ENCODE measurements at places on chromosomes 7 and 10.
A peak's percentile ranks its signal among the peaks of the same experiment; 100 is the strongest.

DNA sequence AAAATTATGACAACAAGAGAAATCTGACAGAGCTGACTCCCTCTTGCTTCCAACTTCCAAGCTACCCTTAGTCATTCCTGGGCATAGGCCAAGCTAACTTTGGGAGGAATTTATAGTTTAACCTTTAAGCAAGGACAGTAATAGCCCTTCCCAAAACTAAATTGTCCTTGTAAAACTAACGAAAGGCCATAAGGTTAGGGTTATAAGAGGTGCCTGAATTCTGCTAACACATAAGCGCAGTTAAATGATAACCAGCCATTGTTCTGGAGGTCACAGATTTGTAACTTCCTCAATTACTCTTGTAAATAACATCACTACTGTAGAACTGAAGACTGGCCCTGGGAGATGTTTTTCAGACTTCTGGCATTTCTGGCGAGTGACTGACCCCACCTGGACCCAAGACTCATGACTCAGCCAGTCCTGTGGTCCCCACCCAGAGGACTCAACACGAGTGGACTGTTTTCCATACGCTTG lies 481.2 kb downstream of the KCNMA1 start:
- peak; percentile 27 for DNase-seq

DNA sequence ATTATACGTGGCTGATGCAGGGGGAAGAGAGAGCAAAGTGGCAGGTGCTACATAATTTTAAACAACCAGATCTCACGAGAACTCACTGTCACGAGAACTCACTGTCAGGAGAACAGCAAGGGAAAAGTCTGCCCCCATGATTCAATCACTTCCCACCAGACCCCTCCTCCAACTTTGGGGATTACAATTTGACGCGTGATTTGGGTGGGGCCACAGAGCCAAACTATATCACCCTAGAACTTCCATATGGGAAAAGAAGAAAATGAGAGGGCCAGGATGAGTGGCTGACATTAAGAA lies 15.8 kb downstream of the EZH2 start:
- no peak for DNase-seq

- no peak for DNase-seq
Observed at GRCh38 chr7:47791682-47792081, 156.6 kb downstream of the PKD1L1 start.

DNA sequence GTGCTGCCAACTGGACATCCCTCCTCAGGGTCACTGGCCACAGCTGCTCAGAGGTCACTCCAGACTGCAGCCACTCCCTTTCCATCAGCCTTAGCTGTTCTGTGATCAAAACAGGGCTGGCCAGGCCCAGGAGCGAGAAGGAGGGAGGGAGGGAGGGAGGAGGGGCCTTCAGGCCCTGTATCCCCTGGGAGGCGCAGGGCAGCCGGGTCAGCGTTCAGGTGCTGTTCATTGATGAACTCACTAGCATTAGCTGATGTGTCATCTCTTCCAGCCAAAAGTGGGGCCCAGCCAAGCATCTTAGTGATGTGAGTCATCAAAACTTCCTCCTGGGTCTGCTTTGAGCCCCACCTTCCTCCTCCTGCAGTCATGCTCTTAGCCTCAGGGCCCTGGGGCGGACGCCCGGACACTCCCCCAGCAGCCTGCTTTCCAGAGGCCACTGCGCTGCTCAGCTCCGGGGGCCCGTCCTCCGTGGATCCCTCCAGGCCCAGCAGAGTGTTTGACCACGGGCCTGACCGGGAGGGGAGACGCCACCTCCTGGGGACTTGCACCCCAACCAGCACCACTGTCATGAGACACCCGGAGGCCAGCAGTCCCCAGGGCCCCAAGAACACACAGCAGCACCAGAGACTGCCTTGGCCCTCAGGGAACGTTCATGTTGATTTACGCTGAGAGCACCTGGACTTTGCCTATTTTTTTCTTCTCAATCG lies 149.2 kb downstream of the PRKAG2 start:
- DNase-seq, result peak; percentile 98

GRCh38 chr7:12391922-12392615 lies 11.6 kb downstream of the VWDE start:
- DNase-seq, result no peak

DNA sequence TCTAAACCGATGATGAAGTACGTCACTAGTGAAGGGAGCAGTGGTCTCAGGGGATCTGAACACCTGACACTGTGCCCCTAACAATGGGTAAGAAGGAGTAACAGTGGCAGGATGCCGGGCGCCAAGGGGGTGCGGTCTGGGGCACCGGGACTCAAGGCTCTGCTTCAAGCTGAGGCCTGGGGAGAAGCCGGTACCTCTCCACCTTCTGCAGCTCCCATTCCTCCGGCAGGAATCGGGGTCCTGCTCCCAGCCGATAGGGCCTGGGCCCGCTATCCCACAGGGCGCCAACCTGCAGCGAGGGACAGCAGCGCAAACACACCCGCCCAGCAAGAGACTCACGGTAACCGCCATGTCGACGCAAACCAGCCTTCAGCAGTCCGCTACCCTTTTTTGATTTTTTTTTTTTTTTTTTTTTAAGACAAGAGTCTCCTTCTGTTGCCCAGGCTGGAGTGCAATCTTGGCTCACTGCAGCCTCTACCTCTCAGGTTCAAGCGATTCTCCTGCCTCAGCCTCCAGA lies 8.8 kb upstream of the CHST12 start:
- no peak for DNase-seq

- no peak for DNase-seq
Observed at GRCh38 chr7:95546647-95547046, 49.7 kb downstream of the PDK4 start.

DNA sequence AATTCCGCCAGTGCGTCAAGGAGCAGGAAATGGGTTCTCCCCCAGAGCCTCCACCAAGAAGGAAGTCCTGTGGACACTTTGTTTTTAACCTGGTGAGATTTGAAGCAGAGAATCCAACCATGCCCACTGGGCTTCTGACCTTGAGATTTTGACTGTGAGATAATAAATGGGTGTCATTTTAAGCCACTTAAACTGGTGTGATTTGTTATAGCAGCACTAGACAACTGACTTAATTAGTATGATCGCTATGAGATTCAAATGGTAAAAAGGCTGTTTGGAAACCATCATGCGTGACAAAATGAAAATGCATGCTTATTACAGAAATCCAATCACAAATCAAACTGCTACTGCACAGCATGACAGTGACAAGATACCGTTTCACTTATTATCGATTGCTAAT lies 98.0 kb downstream of the ADAM12 start:
- DNase-seq, result no peak

DNA sequence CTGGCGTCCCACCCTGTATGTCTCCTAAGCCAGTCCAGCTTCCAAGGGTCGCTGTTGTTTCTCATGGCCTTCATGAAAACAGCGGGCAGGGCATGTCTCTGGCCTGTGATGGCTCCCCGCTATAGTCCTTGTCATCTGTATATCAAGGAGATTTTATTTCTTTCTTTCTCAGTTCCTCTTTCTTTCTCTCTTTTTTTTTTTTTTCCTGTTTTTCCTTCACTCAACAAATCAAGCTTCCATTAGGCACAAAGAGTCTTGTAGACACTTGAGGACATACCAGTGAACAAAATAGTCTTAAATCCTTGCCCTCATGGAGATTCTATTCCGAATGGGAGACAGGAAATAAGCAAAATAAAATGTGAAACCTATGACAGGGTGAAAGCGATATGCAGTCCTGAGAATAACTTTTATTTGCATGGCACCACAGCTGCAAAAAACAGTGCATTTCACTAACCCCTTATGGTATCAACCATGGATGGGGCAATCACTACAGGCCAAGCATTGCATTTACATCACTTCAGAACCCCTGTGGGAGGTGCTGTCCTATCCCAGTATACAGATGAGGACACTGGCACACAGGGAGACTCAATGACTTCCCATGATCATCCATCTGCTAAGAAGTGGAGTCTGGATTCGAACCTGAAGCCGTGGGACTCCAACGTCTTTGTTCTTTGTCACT lies 50.7 kb downstream of the SYPL1 start:
- DNase-seq, result no peak

DNA sequence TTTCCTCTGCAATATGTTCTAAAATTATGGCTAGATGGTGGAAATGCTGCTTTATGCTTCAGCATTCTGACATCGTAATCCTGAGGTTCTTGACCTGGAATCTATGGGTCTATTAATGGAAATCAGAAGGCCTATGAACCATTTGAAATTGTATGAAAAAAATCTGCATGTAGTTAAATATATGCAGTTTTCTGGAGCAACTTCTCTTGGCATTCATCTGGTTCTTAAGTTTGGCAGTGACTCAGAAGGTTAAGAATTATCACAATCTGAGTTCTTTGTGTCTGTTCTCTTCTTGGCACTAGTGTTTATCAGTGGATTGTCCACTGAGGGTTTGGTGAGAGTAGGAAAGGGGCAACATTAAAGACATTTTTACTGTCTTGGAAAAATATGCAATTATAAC lies 71.1 kb upstream of the FZD1 start:
- DNase-seq, result no peak

DNA sequence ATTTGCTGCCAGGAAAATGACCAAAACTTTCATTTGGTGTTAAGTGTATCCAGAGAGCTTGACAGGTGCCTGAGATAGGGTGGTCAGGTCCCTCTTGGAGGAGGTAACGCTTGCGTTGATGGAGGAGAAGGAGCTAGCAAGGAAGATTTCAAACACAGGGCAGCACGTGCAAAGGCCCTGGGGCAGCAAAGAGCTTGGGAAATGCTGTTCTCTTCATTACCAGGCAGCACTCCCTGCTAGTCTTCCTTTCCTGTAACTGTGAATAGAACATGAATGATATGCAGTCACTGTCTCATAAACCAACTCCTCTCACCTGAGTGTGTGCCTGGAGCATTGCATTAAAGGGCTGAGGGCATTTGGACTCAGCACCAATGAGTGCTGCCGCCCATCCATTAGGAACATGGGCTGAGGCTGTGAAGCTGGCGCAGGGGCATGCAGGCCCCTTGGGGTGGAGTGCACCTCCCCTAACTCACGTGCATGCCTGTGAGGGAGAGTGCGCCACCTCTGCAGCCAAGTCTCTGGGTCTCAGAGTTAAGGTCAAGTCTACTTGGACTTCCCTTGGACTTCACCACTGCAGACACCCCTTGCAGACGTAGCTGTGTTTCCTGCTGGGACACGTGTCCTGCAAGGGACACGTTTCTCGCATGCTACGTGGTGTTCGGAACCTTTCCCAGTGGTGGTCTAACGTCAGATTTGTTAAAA lies 136.8 kb downstream of the PAXIP1 start:
- DNase-seq, result no peak

- no peak for DNase-seq
Observed at GRCh38 chr7:22720791-22721786, 5.9 kb upstream of the IL6 start.

GRCh38 chr10:71623098-71623985 lies 96.2 kb downstream of the C10orf105 start:
- no peak for DNase-seq

DNA sequence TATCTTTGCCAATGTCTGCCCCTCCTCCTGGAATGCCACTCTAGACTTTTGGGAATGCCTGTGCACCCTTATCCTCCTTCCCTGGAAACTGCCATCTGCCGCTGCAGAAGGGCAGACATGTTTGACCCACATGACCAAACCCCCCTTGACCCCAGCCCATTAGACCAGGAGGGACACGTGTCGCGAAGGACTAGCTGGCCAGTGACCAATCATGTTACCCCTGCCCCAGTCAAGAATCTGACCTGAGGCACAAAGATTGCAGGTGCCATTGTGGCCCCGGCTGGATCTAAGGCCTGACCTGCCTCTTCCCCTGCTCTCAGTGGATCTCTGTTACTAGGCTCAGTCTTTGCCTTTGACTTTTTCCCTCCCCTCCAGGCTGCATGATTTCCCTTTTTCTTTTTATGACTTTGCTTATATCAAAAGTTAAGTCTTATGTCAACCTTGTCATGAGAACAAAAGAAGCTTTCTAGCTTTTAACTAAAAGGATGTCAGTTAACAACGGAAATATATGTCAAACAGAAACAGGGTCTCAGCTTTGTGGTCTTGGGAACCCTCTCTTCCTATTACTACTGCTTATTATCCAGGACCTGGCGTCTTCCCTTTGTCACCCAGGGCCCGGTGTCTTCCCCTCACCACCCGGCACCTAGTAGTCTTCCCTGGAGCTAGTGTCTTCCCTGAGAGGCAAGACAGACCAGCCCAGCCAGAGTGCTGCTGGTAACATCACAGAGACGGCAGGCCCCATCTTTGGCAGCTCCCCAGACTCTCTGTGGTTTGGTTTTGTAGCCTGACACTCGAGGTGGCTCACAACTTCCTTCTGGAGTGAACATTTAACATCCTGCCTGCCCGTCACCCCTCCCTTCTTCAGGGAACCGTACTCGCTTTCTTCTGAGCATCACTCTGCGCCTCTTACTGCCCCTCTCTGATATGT lies 24.4 kb upstream of the PPIF start:
- DNase-seq, result peak; percentile 82

DNA sequence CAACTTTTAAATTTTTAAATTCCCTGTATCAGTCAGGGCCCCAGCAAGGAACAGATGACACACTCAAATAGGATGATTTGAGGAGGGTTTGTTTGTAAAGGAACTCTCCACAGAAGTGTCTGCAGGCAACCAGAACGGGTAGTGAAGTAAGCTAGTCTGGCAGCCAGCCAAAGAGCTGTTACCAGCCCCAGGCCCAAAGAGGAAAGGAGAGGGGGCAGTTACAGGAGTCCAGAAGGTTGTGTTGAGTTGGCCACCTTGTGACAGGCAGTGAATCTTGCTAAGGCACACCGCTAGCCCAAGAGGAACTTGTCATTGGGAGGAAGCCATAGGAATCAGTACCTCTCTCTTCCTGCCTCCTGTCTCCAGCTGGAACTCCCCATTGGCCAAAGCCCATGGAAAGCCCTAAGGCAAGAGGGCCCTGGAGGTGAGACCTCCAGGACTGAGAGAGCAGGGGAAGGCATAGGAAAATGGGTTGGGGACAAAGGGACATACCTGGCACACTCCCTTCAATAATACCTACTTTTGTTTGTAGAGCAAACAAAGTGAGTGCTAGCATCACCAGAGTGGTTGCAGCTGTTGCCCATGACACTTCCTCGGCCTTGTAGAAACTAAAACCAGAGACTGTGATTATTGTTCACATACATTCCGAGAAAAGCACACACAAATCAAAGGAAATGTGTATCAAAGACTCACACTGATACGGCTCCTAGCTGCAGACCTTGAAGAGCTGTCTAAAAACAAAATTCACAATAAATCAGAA lies 25.4 kb upstream of the GATAD1 start:
- DNase-seq, result no peak

- DNase-seq, result no peak
Observed at GRCh38 chr10:61001731-61002122, 57.7 kb upstream of the RHOBTB1 start.

- DNase-seq, result no peak
Observed at GRCh38 chr10:35397953-35398352, 61.6 kb downstream of the CCNY start.

Measured in mammary epithelial cell (primary cell).